ENCODE measurements at places on chromosomes 4 and X.

DNA sequence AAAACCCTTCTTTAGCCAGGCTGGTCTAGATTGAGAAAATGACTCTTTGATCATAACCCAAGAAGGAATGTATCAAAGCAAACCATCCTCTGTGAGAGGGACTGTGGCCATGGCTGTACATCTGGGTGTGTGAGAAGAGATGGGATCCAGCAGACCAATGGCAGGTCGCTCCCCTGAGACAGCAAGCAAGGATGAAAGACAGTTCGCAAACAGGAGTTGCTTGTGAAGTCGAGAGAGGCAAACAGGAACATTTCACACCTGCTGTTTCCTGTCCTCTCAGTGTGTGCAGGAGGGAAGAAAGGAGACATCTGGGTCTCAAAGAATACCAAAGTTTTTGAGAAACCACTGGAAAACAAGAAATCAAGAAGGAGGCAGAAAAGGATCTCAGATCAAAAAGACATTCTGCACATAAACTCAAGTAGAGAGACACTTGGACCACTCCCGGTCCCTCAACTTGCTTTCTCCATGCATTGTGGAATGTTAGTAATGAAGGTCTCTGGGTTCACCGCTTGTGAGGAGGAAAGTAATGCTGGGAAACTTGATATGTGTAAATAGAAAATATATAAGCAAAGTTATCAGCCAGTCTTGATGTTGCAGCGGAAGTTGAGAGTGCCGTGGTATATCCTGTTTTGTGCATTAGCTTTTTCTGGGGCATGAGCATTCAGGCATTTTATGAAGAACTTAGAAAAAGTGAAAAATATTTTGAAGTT is 327.5 kb downstream of the BMPR1B start:
- DNase-seq = no peak

- DNase-seq = no peak
Observed at GRCh38 chrX:97639526-97639925, 755.8 kb downstream of the RPA4 start.

- DNase-seq = no peak
Observed at GRCh38 chr4:19438233-19438632, 813.5 kb upstream of the SLIT2 start.

- DNase-seq = no peak
Observed at GRCh38 chrX:134173541-134174272, 63.3 kb upstream of the CCDC160 start.

DNA sequence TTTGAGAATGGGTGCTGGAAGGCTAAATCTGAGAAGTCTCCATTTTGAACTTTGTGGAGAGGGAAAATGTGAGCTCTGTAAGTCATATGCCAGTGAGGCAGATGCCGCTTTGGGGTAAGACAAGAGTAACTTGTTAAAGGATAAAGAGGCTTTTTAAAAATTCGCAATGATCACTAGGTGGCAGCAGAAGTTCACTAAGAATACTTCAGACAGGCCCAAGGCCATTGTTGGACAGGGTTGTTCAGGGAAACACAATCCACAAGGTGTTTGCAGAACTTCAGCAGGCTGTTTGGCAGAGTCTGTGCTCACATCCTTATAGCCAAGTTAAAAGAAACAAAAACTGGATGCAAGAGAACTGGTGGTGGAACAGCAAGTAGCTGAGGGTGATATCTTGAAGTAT is 13.7 kb upstream of the PIGA start:
- DNase-seq = peak; percentile 75

- peak; percentile 37 for DNase-seq
Observed at GRCh38 chr4:36224972-36225903, 19.1 kb downstream of the ARAP2 start.

- no peak for DNase-seq
Observed at GRCh38 chr4:24770032-24770584, 25.3 kb upstream of the SOD3 start.

DNA sequence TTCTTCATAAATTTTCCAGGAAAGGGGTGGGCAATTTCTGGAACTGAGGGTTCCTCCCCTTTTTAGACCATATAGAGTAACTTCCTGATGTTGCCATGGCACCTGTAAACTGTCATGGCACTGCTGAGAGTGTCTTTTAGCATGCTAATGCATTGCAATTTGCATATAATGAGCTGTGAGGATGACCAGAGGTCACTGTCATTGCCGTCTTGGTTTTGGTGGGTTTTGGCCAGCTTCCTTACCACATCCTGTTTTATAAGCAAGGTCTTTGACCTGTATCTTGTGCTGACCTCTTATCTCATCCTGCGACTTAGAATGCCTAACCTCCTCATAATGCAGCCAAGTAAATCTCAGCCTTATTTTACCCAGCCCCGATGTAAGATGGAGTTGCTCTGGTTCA is 577.8 kb downstream of the NLGN4X start:
- DNase-seq = no peak

GRCh38 chr4:52507774-52508173 is 151.3 kb downstream of the USP46 start:
- DNase-seq = no peak

GRCh38 chr4:85565761-85566480 is 91.0 kb downstream of the ARHGAP24 start:
- DNase-seq = no peak

GRCh38 chrX:107775000-107775733 is 420 bp downstream of the TSC22D3 start:
- no peak for DNase-seq

DNA sequence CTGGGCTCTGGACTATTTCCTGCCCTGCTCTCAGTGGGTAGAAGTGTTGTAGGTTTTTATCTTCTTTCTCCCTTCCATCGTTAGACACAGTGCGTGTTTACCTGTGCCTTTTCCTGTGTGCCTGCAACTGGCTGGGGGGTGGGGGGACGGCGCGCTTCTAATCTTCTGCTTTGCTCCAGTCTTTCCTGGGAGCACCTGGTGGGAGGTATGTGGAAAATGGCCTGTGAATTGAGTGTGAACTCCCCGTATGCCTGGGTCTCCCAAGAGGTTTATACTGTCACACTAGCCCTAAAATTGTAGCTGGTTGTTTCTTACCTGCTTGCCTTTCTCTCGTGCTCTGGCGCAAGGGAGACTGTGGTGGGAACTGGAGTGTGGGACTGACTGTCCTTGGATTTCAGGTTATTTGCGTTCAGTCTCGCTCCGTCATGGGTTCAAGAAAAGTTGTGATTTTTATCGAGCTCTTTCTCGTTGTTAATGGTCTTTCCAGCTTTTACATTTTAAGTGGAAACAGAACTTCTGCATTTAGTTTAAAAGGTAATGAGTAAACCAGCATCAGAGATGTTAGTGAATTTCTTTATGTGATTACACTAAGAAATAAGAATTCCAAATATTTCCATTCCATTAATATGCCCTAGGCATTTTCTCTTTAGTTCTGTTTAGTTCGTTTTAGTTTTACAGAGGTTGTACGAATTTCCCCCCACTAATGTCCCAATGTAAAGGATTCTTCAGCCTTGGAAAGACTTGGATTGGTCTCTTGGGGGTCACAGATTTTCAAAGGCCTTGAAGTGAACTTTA is 15.3 kb downstream of the MRPL1 start:
- no peak for DNase-seq

DNA sequence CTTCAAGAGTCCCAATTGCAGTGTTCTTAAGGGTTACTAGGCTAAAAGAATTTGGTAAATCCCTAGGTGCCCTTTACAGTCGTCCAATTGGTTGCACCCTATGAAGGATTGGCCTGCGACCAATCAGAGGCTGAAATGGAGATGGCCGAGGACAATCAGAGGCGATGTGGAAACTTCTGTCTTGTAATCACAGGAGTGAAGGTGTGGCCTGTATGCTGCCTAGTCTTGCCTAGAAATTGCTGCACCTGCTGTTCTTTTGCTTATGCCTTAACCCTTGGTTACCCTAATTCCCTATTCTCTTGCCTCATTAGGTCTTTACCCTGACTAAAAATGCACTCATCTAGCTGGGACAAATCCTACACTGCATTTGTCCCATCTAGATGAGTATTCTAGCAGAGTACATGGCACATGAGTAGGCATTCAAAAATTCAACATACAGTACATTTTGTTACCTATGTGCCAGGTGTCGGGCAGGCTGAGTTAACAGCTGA is 1.0 kb upstream of the DCK start:
- peak; percentile 52 for DNase-seq

DNA sequence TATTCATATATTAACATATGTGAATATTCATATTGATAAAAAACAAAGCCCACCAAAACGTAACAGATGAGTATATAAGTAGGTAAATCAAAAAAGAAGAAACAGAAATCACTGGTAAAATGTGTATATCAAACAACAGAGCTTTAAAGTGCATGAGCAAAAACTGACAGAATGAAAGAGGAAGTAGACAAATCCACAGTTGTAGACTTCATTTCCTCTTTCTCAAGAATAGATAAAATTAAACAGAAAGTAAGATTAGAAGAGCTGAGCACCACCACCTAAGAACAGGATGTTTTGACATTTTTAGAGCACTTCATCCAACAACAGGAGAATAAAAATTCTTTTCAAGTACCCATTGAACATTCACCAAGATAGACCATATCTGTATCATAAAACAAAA is 64.6 kb downstream of the CNKSR2 start:
- DNase-seq = no peak

DNA sequence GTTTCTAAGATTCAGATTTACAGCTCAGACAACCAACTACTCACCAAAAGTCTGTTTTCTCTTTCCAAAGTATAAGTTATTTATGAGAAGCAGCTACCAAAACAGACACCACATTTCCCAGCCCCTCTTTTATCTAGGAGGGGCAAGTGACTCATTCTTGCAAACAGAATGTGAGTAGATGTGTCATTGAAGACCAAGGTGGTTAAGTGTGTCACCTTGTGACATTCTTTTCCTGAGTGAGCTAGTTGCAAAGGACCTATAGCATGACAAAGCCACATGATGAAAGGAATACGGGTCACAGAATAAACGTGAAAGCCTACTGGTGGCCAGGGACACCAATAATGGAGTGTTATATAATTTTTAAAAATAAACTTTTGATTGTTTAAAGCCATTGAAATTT is 50.0 kb downstream of the SLC7A11 start:
- no peak for DNase-seq

DNA sequence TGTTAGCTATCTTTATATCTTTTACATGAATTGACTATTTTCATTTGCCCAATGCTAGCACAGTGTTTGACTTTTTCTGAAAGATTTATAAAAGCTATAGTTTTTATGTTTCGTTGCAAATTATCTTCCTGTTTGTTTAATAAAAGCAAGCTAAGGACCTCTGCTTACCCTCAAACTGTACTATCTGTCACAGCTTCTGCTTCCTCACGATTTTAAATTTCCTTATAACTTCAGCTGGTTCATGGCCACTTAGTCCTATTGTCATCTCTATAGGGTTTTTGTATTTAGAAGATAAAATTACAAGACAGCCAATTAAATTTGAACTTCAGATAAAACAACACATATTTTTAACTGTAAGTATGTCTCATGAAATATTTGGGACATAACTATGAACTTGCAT is 494.0 kb downstream of the PDGFC start:
- DNase-seq = no peak

DNA sequence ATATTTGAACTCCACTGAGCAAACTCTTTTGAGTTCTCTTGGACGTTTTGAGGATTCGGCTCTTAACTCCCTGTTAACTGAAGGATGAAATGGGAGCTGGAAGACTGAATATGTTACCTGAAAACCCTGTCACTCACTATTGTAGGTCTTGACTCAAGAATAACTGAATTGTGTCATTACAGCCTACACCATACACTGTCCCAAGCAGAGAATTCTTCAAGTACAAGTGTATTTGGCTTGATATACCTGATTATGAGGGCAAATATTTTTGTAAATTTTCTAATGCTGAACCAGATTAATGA is 276.1 kb downstream of the CFAP299 start:
- no peak for DNase-seq

DNA sequence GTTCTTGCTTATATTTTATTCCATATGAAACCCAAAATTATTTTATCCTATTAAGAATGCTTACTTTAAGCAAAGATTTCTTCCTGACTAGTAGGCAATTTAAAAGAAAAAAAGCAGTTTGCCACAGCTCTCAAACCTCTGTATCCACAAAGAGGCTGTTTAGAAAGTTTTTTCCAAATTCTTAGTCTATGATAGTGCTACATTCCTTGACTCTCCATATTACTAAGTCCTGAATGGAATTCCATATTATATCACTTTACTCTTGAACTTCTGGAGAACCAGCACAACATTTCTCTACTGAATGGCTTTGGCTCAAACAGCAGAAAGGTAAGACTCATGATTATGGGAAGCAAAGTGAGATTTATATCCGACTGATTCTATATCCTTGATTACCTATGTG is 8.3 kb downstream of the SLC10A6 start:
- DNase-seq = no peak

- peak; percentile 11 for DNase-seq
Observed at GRCh38 chrX:1564750-1565683, 26.4 kb upstream of the AKAP17A start.

DNA sequence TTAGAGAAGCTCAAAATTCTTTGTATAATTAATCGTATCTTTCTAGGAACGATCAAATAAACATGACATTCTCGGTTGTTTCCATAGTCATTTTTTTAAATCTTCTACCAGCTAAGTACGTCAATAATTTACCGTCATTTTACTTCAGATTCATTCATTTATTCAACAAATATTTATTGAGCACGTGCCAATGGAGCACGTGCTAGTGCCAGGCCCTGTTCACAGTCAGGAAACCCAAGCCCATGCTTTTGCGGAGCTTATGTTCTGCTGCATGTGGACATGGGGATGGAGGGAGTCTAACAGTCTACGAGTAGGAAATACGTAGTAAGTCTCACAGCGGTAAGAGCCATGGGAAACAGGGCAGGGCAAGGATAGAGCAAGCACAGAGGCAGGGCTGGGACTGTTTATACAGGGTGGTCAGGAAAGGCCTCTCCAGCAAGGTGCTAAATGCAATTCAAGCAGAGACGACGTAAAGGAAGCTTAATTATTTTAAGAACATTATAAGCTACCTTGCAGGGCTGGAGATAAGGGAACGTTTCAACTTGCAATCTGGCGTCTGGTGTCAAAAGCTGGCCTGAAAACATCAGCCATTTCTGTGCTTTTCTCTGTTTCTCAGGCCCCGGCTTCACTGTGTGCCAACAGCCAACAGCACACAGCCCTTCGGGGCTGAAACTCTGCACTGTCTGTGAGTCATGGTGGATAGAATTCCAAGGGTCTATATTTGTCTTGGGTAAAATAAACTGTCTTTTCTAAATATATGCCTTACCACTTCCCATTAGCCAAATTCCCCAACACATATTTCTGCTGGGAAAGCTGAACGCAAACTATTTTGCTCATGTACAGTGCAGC is 517.1 kb upstream of the ZFP42 start:
- no peak for DNase-seq

DNA sequence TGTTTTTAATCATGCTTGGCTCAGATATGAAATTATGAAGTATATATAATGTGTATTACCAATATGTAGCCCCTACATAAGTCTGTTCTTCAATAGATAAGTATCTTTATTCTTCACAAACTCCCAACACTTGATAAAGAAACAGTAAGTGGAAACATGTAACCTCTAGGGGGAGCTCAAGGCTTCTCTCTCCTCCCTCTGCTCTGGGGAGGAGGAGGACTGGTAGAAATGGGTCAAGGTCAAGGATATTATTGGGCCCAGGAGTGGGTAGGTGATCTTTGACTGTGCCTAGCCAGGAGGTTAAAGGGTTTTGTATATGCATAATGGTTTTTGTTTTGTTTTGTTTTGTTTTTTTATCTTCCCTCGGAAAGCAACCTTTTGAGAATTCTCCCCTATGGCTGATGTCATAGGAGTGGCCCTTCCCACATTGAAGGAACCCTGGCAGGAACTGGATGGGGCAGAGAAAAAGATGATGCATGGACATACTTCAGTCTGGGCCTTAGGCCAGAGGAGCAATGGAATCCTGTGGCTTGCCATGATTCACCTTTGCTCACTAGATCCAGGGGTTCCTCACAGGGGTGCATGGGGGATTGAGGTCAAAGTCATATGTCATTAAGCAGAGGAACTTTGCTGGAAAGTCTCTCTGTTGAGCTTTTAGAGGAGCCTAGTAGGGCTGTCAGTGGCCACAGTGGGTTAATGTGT is 460.3 kb downstream of the MID1IP1 start:
- DNase-seq = peak; percentile 28

Measured in NCI-H526 treated with DMSO at 0.1 percent for 48 hours (cell line).